ENCODE measurements at places on chromosomes 4 and X.

DNA sequence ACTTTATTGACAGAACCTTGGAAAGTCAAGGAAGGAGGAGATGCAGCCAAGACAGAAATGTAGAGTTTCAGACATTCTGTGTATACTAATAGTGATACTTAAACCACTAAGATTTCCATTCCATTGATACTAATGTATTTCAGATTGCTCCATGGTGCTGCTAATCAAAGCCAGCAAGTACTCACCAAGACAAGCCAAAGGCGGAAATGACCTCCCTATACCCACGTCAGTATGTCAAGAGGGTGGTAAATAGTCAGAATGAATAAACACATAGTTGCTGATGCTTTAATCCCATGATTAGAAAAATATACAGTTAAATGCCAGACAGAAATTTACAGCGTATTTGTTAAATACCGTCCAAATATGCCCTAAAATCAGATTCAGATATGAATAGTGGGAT is 417.8 kb upstream of the INTU start:
- DNase-seq, result no peak

DNA sequence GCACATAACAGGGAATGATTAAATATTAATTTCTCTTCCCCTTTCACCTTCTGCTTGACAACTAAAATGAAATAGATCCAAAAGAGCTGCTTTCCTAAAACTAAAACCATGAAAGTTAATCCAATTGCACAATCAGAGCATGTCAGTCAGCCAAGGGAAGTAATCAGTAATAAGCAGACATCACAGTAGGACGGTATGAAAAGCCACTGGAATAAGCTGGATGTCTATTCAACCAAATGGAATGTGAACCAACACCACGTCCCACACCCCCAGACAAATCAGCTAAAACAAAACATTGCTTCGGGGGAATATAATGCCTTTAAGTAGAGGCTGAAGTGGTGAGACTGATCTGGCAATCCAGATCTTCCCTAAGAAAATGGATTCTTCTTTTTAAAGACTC is 859.4 kb upstream of the FTHL17 start:
- DNase-seq, result no peak

DNA sequence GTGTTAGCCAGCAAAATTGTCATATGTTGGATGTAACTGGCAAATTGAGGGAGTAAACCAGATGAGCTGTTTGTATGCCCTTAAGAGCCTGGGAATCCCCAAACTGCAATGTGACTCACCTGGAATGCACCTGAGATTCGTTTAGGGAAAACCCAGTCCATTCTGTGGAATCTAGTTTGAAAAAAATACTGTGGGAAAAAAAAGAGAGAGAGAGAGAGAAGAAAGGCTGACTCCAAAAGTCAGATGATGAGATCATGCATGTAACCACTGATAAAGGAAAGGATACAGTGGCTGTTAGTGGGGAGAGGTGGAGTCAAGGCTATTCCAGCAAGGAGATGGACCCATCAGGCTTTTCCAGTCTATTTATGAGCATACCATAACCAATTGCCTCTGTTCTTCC is 48.5 kb downstream of the SLC9A7 start:
- no peak for DNase-seq

GRCh38 chr4:23924556-23924955 is 34.7 kb upstream of the PPARGC1A start:
- DNase-seq, result no peak

GRCh38 chrX:10756441-10756840 is 136.1 kb upstream of the MID1 start:
- no peak for DNase-seq

- no peak for DNase-seq
Observed at GRCh38 chr4:23373261-23373660, 516.6 kb downstream of the PPARGC1A start.

DNA sequence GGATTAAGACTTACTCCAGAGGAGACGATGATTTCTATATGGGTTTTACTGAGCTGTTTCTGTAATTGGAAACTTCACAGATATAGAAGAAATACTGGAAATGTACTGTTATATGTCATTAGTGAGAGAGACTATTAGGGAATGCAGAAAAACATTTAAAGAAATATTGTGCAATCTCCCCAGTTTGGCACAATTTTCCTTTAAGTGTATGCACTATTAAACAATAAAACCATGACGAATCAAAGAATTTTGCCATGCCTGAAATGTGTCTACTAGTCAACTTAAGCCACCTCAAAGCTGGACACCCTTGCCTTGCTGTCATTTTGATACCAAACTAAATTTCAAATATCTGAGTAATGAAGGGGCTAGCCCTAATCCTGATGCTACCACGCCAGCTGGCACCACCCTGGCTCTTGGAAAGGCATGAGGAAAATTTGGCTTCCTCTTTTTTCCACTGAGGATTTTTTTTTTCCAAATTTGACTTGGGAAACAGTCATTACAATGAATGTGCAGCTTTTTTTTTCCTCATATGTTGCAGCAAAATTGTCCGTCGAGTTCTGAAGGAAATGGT is 36.1 kb downstream of the MTTP start:
- no peak for DNase-seq
